Nephron progenitor cell (in vitro differentiated cells): ENCODE measurements at places on chromosomes 5 and 9.

- DNase-seq: no peak
Observed at GRCh38 chr5:107919361-107919760, 248.6 kb upstream of the EFNA5 start.

GRCh38 chr9:20632705-20633104, 10.4 kb upstream of the MLLT3 start:
- DNase-seq: no peak

- no peak for DNase-seq
Observed at GRCh38 chr5:115351356-115352195, 55.1 kb upstream of the CCDC112 start.

DNA sequence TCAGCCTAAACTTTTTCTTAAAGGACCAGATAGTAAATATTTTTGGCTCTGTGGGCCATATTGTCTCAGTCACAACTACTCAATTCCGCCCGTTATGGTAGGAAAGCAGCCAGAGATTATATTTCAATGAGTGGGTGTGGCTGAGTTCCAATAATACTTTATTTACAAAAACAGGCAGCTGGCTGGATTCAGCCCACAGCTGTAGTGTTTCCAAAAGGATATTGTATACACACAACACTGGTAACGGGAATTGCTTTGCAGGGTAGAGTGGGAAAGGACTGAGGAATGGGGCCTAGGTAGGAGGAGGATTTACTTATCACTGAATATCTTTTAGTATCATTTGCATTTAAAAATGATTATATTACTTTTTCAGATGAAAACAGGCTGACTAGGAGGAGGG, 21.0 kb downstream of the GCNT4 start:
- no peak for DNase-seq

DNA sequence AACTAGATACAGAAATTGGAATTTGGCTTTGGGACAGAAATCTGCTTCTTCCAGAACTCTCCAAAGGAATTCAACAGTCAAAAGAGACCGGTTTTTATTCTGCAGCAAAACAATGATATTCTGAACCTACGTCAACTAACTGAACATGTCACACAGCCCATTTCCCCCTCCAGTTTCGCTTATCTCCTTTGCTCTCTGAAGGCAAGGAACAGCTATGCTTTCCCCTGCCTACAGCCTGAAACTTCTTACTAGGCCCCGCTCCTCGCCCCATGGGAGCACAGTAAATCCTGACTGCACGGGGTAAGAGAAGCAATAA, 488 bp downstream of the SKIC3 start:
- no peak for DNase-seq

DNA sequence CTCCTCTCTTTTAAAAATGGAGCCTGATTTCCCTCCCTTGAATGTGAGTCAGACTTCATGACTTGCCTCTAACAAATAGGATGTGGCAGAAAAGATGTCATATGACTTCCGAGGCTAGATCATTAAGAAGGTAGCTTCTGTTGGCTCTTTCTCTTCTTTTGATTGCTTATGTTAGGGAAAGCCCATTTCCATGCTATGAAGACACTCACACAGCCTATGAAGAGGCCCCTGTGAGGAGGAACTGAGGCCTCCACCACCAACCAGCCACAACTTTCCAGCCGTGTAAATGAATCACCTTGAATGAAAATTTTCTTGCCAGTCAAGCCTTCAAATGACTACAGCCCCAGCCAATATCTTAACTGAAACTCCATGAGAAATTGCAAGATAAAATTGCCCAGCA, 413.4 kb downstream of the TMEM38B start:
- DNase-seq: no peak

GRCh38 chr9:20771729-20772128, 87.7 kb downstream of the FOCAD start:
- no peak for DNase-seq

GRCh38 chr9:91359083-91359482, 2.6 kb downstream of the AUH start:
- no peak for DNase-seq

DNA sequence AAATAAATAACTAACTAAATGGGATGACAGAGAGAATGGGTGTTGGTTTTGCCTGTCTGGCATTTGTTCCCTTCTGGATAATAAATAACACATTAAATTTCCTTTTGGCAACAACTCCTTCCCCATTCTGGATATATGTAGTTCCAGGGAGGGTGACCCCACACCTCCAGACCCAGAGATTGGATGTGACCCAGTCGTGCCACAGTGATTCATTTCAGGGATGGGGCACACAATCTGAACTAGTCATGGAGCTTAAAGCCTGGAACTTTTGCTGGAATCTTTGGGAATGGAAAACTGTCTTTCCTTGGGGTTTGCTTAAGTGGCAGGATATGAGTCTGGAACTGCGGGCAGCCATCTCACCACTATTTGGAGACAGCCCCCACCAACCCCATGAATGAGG, 11.3 kb downstream of the KLF9 start:
- DNase-seq: no peak

DNA sequence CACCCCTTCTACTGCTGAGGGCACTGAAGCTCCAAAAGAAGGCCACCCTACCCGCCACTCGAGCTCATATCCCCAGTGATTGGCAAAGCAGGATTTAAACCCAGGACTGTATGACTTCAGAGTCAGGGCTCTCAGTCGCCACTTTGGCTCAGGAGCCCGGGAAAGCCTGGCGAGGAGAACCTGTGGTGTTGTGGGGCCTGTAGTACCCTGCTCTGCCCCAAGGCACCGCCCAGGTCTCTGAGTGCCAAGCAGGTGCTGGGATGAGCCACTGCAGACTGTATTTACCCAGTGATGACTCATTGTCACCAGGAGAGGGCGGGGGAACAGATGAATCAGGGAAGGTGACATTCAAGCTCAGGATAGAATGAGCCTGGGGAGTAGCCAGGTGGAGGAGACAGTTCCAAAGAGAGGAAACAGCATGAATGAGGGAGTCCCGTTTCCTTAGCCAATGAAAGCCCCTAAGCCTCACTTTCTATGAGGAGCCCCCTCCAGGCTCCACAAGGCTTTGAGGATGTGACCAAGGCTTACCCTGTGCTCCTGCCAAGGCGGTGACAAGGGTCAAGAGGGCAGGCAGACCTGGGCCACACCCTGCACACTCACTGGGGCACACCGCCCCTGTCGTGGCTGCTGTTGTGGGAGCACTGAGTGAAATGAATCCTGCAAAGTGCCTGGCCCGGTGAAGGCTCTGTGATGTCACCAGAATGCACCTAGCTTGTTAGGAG, 17.8 kb upstream of the DPM2 start:
- DNase-seq: no peak

- no peak for DNase-seq
Observed at GRCh38 chr5:35194635-35195471, 35.4 kb downstream of the PRLR start.

GRCh38 chr9:106707291-106707690, 155.7 kb upstream of the ZNF462 start:
- DNase-seq: no peak

DNA sequence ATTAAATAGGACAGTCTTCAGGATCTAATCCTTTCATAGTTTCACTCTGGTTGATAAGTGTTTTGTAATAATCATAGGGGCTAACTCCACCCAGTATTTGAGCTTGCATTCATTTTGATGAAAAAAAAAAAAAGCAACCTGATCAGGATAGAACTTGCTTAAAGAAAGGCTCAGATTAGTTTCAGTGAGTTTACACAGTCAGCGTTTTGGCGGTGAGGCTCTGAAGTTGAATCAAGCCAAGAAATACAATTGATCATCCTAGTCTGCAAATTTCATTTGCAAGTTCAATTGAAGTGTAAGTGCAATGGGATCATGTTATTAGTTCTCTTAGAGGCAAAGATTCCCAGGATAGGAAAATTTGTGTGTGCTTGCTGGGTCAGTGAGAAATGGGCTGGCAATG, 159.7 kb upstream of the ELL2 start:
- DNase-seq: no peak

- no peak for DNase-seq
Observed at GRCh38 chr5:170599756-170600155, 95.9 kb downstream of the KCNIP1 start.

DNA sequence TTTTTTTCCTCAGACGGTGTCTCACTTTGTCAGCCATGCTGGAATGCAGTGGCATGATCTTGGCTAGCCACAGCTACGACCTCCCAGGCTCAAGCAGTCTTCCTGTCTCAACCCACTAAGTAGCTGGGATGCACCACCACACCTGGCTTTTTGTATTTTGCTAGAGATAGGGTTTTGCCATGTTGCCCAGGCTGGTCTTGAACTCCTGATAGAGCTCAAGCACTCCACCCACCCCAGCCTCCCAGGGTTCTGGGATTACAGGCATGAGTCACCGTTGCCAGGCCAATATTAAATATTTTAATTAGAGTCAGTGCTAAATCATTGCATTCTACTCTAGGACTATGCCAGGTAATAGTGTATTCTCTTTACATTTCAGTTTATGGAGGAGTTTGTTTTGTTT, 41.5 kb downstream of the UBE2R2 start:
- DNase-seq: no peak

DNA sequence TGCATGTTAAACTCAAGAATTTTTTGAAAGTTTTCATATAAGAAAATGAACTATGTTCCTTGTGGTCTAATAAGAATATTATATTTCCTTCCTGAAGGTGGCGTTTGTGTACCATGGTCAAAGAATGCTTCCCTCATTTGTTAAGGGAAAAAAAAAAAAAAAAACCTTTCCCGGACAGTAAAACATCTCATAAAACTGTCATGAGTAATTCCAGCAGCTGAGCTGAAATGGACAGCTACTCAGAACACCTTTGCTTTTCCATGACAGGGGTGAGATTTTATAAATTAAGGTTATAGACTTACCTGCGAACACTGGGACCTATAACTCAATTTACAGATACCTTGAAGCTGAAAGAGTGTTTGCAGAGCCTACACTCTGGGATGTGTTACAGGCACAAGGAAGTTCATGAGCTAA, 113.2 kb upstream of the RANBP3L start:
- peak; percentile 12 for DNase-seq

GRCh38 chr5:129014185-129014584, 48.9 kb downstream of the SLC27A6 start:
- no peak for DNase-seq

DNA sequence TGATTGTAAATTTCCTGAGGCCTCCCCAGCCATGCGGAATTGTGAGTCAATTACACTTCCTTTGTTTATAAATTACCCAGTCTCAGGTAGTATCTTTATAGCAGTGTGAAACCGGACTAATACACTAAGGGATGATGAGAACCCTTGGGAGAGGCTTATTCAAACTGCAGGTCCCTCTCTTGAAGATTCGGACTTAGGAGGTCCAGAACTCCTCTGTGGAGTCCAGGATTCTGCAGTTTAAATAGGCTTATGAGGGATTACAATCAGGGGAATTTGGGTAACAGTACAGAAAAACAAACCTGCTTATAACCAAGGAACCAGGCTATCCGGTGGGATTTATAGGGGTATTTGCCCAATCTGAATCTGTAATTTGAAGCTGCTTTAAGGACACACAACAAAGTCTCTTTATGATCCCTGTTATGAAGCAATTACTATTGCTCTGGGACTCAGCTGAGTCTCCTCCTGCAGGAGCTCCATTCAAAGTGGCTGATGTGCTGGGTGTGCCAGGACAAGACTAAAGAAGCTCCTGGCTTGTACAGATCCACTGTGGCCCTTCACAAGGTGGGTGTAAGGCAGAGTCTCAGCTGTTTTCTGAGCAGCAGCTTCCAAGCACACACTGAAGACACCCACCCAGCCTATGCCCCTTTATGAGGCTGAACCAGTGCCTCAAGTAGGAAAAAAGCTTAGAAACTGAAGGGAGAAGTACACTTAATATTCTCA, 41.8 kb upstream of the LHFPL2 start:
- DNase-seq: no peak

DNA sequence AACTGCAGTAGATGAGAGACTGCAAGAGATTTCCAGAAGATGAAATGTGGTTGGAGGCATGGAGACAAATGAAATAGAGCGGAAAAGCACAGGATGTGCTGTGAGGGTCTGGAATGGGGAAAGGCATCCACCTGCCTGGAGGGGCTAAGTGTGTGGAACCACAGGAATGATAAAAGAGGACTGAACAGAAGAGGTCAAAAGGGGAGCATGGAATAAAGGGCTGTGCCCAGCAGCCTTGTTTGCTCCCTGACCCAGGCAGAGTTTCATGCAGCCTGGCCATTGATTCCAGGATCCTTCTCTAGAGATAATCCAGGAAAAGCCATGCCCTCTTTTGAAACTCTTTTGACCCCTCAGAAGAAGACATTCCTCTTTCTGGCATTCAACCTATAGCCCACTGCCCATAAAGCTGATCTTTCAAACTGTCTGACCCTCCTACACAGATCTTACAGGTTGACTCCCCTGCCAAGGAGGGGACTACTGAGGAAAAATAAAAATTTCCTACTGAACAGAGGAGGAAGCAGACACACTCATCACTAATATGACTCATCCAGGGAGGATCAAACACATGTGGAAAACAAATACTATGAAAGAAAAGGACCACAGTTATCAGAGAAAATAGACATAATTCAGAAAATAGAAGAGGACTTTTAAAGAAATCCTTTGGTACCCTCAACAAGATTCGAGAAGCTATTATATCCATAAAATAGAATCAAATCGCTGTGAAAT, 273.5 kb upstream of the PCSK5 start:
- no peak for DNase-seq

- no peak for DNase-seq
Observed at GRCh38 chr5:124527220-124527991, 219.0 kb downstream of the ZNF608 start.

- no peak for DNase-seq
Observed at GRCh38 chr9:2180154-2180553, 165.0 kb downstream of the SMARCA2 start.

GRCh38 chr5:101067429-101067828, 164.3 kb upstream of the ST8SIA4 start:
- DNase-seq: no peak

DNA sequence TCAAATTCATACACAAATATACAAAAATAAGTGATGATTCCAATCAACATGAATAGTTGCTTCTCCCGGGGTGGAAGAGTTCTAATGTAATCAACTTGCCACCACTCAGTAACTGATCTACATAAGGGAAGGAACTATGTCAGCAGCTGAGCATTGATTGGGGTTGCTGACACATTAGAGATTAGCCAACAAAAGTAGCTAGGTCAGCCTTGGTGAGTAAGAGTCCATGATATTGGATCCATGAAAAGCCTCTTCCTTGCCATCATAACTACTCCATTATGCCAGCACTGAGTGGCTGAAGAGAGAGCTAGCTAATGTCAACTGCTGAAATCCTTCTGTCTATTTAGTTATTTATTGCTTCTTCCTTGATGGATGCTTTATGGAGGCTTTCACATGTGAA, 309.8 kb downstream of the NFIB start:
- no peak for DNase-seq
